Thoracic aorta (tissue), 2 donors: ENCODE measurements at places on chromosomes 5 and 9.

- DNase-seq = no peak
Measured at GRCh38 chr5:1011226-1011631, 2.6 kb downstream of the NKD2 start.

DNA sequence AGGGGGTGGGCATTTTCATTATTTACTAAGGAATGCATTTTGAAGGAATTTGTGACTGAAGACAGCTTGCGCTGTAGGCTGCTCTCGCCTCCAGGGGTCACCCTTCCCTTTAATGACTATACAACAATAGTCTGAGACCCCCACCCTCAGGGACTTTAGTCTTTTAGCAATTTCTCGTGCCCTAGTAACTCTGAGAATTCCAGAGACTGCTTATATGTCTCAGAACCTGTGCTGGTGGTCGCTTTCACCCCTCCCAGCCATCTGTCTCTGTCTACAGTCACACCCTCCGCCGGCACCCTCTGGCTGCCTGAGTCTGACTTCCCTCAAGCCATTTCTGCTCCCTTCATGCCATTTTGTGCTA is 671.4 kb downstream of the NR2F1-AS1 start:
- no peak for DNase-seq

DNA sequence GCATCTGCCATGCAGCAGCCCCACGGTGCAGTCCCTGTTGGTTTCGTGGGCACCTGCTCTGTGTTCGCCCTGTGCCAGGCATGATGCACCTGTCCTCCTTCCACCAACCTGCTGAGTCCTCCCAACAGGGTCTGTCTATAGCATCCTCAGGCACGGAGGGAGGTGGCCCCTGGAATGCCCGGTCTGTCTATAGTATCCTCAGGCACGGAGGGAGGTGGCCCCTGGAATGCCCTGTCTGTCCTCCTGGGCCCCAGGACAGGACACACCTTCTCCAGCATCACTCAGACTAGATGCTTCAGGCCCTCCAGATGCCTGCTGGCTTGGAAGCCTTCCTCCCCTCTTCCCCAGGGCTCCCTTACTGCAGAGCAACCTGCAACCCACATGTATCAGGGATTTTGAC is 9.9 kb upstream of the PHYHD1 start:
- no peak for DNase-seq

GRCh38 chr9:102518324-102518723 is 476.8 kb upstream of the CYLC2 start:
- DNase-seq = no peak

GRCh38 chr9:93582115-93582514 is 5.7 kb downstream of the PHF2 start:
- no peak for DNase-seq
